CMK (cell line): ENCODE measurements at places on chromosomes 3 and 15.

- DNase-seq: no peak
Observed at GRCh38 chr15:57652481-57652880, 54.0 kb upstream of the POLR2M start.

GRCh38 chr3:197471221-197472010, 84.4 kb downstream of the BDH1 start:
- DNase-seq: no peak

- peak; percentile 83 for DNase-seq
Observed at GRCh38 chr15:65869954-65870871, 922 bp downstream of the RAB11A start.

- DNase-seq: no peak
Observed at GRCh38 chr3:119795849-119796248, 13.9 kb downstream of the NR1I2 start.

GRCh38 chr3:193345431-193345830, 33.1 kb downstream of the ATP13A5 start:
- DNase-seq: no peak

GRCh38 chr15:98501192-98501591, 147.1 kb upstream of the IGF1R start:
- DNase-seq: no peak

- no peak for DNase-seq
Observed at GRCh38 chr15:29322415-29322814, 52.8 kb upstream of the NSMCE3 start.

DNA sequence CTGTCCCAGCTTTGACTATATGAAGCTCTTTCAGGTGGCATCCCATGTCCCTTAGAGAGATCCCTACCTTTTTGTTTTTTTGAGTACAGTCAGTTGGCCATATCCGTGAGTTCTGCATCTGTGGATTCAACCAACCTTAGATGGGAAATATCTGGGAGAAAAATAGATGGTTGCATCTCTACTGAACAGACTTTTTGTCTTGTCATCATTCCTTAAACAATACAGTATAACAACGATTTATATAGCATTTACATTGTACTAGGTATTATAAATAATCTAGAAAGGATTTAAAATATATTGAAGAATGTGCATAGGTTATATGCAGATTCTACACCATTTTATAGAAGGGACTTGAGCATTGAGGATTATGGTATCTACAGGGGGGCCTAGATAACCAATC, 65.1 kb downstream of the APBA2 start:
- no peak for DNase-seq

GRCh38 chr3:132395126-132395525, 22.2 kb upstream of the DNAJC13 start:
- DNase-seq: no peak

GRCh38 chr3:13655061-13655913, 106.4 kb downstream of the FBLN2 start:
- no peak for DNase-seq

- no peak for DNase-seq
Observed at GRCh38 chr3:48466386-48467109, 20.0 kb downstream of the ATRIP start.

GRCh38 chr15:29270169-29270955, 740 bp upstream of the NSMCE3 start:
- DNase-seq: no peak

DNA sequence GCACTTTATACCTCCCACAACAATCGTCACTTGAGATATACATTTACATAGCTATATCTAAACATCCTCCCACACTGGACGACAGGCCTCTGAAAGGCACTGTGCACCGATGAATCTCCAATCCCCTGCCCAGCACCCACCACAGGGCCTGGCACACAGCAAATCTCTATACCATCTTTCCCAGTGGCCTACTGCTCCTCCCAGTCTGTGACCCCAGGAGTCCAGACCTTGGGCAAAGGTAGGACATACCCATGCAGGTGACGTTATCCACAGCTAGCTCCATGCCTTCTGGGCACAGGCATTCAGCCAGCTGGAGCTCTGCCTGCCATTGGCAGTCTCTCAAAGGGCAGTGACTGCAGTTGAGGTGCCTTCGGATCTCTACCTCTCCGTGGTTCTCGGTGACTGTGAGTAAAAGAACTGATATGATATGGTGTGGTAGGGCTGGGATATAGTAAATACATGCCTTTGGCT, 5.8 kb downstream of the LTK start:
- DNase-seq: no peak

DNA sequence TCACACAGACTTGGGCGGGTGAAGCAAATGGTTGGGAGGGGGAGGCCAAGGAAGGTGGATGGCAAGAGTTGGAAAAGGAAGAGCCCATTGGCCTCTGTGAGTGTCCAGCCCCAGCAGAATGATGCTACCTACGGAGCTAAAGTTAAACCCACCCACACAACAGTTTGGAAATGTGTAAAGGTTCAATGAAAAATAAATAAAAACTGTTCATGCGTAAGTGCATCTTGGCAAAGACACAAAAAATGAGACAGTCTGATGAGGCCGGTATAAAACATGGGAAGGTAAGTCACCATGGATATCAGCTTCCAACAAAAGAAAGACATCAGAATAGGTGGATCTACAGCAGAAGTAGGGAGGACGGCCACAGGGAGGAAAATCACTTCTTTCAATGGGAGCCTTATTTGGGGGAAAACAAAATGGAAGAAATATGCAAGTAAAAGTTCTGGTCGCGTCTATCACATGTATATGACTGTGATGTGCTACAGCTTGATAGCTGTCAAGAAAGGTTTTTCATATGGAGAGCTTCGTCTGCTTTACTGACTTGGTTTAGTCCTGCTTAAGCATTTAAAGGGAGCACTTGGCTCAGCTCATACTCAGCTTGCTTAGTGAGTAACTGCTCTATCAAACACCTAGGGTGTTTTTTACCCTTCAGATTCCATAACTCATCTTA, 82.8 kb downstream of the TIGIT start:
- DNase-seq: no peak

- DNase-seq: no peak
Observed at GRCh38 chr3:43211681-43212080, 74.7 kb upstream of the SNRK start.

DNA sequence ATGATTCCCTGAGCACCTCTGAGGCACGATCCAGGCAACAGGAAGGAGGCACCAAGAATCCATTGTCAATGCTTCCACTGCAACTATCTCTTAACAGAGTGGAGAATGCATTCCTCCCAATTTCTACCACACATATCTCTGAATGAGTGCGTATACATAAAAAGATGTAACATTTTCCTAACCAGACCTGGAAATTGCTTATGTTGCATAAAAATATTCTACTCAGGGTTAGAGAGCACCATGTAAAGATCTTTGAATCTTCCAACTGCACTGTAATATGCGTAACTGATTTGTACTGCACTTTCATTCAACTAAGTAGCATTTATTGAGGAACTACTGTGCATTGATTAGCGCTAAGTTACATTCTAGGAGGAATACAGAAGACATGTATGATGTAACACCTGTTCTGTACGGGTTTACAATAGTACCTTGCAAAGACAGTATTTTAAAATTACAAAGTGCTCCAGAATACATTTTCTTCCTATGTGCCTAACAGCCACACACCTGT, 237.8 kb downstream of the EBLN2 start:
- DNase-seq: no peak

DNA sequence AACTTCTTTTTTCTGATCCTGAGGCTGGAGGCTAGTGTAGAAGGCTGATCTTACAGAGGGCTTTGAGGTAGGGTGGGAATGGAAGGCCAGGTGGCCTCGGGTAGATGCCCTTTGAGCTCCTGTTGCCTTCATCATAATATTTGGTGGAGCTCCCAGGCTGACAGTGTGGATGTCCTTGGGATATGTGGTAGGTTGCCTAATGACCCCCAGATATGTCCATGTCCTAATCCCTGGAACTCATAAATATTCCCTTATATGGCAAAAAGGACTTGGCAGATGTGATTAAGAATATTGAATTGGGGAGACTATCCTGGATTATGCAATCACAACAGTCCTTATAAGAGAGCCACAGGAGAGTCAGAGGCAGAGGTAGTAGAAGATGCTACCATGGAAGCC, 5.5 kb downstream of the ADAMTSL3 start:
- no peak for DNase-seq

GRCh38 chr3:195584543-195584870, 767 bp upstream of the APOD start:
- DNase-seq: no peak

DNA sequence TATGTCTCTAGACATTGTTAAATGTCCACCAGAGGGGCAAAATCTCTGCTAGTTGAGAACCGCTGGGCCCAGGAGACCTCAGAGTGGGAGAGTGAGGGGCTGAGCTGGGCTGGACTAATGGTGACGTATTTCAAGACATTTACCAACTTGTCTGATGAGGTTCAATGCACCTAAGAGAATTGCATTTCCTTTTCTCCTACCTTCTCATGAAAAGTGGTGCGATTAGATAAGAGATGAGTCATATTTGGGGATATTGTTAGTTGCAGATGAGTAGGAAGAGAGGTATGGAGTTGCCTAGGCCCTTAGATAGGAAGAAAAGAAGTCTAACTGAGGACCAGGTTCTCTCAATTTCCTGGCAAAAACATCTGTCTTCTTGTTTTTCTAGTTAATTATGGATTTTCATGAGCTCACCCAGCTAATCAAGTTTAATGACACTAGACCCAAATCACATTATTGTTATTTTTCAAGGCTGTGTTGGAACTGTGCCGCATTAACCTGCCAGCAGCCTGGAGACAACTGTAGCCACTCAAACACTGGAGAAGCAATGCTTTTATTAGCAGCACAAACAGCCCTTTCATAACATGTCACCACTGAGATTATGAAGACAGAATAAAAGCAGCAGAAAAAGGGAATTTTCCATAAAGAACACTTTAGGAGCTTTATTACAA, 144.2 kb downstream of the PDCD6IP start:
- no peak for DNase-seq

DNA sequence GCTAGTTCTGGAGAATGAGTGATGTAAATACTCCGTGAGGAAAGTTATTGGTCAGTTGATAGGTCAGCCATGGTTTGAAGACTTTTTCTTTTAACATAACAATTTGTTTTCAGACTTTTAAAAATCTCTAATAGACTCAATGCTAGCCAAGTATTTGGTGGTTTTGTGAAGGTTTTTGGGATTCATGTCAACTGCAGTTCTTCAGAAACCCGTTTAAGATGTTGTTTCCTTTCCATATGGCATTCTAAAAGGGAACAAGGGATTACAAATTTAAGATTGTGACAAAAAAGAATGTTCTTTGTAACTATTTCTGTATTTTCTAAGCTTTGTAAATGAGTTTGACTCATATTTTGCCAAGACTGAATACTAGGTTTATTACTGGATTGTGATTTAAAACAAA, 281.7 kb upstream of the COL8A1 start:
- no peak for DNase-seq

DNA sequence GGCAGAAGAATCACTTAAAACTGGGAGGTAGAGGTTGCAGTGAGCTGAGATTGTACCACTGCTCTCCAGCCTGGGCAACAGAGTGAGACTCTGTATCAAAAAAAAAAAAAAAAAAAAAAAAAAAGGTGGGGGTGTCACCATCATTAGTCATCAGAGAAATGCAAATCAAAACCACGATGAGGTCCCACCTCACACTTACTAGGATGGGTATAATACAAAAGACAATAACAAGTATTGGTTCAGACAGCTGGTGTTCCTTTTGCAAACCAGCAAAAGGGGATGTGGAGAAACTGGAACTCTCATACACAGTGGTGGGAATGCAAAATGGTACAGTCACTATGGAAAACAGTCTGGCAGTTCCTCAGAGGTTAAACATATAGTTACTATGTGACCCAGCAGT, 78.7 kb upstream of the TSC22D2 start:
- DNase-seq: no peak

GRCh38 chr3:127288921-127289705, 1.3 kb upstream of the PRR20G start:
- DNase-seq: no peak
